ENCODE measurements at places on chromosomes 11 and 22.
A peak's percentile ranks its signal among the peaks of the same experiment; 100 is the strongest.

DNA sequence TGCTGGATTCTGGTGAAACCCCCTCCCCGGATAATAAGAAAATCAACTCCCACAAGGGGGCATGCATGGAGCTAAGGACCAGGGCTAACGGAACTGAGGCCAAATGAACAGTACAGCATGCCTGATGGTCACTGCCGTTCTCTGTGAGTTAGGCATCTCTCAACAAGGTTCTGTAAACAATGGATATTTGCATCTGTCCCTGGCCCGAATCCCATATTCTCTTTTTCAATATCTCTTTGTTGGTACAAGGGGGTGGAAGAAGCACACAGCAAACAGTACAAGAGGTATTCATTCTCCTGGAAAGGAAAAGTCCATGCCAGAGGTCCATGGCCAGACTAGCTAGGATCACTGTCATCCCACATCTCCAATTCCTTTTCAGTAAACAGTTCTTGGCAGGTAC lies 32.2 kb upstream of the APOA1 start:
- no peak for DNase-seq

DNA sequence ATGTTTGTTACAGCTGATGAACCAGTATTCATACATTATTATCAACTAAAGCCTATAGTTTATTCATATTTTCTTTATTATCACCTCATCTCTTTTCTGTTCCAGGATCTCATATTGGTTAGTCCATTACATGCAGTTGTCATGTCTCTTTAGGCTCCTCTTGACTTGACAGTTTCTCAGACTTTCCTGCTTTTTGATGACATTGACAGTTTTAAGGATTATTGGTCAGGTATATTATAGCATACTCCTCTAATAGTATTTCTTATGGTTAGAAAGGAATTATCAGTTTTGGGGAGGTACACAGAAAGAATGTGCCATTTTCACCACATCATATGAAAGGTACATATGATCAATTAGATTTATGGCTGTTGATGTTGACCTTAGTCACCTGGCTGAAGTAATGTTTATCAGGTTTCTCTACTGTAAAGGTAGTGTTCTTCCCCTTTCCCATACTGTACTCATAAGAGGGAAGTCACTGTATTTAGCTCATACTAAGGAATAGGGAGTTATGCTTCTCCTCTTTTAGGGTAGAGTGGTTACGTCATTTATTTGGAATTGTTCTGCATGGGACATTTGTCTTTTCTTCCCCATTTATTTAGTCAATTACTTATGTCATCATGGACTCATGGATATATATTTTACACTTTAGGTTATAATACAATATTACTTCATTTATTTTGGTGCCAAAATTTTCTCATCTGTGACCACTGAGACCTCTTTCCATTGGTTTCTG lies 9.4 kb upstream of the ANO3 start:
- DNase-seq, result no peak

DNA sequence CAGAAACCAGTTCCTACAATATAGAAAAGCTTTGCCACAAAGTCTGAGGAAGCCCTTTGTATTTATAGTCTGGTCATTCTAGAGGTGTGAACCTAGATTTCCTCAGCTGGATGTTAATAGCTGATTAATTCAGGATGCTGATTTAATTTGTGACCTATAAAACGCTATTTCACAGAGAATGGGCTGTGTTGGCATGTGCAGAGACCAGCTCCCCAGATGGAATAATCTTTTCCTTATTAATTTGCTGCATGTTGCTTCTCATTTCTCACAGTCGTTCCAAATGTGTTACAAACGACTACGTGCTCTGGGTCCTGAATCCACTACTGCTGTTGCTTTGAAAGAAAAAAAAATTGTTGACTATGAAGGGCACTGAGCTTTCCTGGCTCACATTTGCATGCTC lies 49.3 kb downstream of the BDNF start:
- no peak for DNase-seq

GRCh38 chr11:17936790-17937189 lies 76.1 kb downstream of the SERGEF start:
- DNase-seq, result no peak

GRCh38 chr11:115676768-115677167 lies 172.6 kb upstream of the CADM1 start:
- DNase-seq, result no peak

DNA sequence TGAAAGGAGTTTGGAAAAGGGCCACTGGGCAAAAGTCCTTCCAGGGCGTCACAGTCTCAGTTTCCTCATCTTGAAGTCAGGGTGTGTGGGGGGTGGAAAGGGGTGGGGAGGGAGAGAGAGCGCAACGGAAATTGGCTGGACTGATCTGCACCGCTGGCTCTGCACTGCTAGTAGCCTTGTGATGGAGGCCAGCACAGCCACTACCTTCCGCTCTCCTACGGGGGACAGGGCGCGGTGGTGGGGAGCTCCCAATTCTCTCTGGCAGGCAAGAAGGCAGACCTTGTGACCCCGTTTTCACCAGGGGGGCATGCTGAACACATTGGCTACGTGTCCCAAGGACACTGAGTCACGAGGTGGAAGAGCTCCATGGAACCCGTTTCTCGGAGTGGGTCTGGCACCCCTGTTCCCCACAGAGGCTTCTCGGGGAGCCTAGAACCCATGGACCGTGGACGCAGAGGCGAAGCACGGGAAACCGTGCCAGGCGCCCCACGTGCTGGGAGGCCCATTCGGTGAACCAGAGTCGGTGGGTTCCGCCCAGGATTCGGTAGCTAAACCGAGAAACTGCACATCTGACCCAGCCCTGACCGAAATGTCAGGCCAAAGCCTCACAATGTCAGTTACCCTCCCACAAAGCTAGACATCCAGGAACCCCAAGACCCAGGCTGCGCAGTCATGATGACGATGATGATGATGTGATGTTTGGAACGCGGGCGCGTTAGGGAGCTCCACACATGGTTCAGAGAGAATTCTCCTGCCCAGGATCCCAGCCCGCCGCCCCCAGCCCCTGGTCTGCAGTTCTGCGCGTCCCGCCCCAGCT lies 28.3 kb upstream of the WNT11 start:
- DNase-seq, result peak; percentile 52

DNA sequence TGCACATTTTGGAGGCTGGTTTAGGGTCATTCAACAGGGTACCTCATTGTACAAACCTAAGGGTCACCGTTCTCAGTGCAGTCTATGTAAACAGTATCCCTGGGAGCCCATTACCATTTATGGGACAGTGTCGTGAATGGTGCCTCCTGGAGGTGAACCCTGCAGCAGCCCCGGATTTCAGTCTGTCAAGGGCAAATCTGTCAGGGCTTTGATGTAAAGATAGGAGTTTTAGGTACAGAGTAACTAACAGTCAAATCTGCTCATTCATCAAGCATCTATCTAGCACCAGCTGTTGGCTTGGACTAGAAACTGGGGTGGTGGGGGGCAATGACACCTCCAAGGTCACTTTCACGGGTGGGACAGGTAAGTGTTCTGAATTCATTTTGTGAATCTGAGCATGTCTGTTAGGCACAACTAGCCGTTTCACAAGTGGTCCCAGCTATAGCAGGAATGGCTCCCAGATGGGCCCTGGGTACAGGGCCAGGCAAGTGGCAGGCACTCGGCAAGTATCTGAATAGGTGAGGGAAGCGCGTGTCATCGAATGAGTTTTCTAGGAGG lies 63.6 kb downstream of the PARVG start:
- DNase-seq, result no peak

DNA sequence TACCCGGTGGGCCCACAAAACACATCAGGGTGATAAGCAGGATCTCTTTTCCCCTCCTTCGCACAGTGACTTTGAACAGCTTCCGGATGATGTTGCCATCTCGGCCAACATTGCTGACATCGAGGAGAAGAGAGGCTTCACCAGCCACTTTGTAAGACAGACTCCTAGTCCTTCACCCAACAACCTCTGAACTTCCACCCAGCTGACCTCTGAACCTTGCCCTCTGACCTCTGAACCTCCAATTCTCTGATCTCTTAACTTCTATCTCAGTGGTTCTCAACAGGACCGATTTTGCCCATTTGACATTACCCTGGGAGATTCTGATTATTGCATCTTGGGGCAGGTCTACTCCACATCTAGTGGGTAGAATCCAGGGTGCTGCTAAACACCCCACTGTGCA lies 3.2 kb downstream of the NCF4 start:
- DNase-seq, result no peak

- no peak for DNase-seq
Observed at GRCh38 chr11:14190992-14191778, 167.8 kb downstream of the RRAS2 start.

GRCh38 chr22:24025475-24025874 lies 14.4 kb downstream of the CABIN1 start:
- DNase-seq, result no peak

GRCh38 chr22:42062506-42063170 lies 8.0 kb downstream of the NAGA start:
- no peak for DNase-seq

DNA sequence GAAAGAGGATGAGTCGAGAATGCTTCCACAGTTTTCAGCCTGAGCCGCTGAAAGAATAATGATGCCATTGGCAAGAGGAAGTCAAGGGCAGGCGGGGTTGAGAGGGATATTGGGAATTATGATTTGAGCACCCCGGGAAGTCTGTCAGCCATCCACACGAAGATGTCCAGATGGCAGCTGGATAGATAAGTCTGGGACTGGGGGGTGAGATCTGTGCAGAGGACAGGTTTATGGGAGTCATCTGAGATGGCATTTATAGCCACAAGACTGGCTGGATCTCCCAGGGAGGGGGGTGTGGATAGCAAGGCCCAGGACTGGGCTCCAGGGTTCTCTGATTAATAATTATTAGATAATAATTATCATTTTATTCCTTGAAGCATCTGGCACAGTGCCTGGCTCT lies 5.1 kb upstream of the STIP1 start:
- no peak for DNase-seq

DNA sequence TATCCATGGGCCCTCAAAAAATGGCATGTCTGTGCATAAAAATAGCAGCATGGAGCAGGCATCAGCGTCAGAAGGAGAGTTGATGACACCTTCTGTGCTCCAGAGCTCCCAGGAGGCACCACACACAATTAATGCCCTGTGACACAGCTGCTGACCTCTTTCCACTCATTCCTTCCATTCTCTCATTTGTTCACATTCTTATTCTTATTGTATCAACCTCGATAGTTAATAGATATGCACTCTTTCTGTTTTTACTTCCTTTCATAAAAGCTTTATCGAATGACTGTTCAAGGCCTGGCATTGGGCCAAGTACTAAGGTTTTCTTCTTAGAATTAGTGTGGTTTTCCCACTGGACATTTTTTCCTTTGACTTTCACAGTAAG lies 266.0 kb upstream of the MTNR1B start:
- no peak for DNase-seq

GRCh38 chr11:123375832-123376231 lies 54.2 kb upstream of the GRAMD1B start:
- DNase-seq, result no peak

- peak; percentile 12 for DNase-seq
Observed at GRCh38 chr11:14373941-14374646, 15.1 kb upstream of the RRAS2 start.

GRCh38 chr22:29154364-29155048 lies 51.2 kb upstream of the EMID1 start:
- DNase-seq, result peak; percentile 40

DNA sequence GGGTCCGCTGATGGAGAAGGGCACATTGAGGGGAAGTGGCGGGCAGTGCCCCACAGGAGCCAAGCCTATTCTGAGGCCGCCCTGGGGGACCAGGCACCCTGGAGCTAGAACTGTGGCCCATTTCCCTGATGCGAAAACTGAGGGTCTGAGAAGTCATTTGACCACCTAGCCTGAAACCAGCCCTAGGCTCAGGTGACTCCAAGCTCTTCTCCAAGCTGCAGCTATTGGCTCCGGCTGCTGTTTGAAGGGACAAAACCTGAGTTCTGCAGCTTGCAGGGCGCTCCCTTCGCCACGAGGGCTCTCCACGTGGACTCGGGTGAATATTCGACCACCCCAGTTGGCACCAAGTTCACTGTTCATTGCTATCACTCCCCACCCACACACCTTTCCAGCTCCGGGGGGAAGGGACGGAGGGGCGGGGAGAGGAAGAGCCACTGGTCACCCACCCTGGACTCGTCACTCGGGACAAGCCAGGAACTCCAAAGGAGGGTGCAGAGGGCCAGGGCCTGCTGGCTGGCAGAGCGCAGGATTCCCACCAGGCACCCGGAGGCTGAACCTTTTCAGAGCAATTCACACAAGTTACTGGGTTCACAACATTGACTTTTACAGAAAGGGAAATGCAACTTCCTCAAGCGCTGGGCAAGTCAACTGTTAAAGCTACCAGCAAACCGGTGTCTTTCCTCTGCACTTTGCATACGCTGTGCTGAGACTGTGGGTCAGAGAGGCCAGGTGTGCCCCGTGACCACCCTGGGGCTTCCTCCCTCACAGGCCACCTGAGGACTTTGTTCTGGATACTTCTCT lies 1.1 kb upstream of the RAC2 start:
- DNase-seq, result no peak

- no peak for DNase-seq
Observed at GRCh38 chr22:20126284-20127029, 5.1 kb upstream of the ZDHHC8 start.

DNA sequence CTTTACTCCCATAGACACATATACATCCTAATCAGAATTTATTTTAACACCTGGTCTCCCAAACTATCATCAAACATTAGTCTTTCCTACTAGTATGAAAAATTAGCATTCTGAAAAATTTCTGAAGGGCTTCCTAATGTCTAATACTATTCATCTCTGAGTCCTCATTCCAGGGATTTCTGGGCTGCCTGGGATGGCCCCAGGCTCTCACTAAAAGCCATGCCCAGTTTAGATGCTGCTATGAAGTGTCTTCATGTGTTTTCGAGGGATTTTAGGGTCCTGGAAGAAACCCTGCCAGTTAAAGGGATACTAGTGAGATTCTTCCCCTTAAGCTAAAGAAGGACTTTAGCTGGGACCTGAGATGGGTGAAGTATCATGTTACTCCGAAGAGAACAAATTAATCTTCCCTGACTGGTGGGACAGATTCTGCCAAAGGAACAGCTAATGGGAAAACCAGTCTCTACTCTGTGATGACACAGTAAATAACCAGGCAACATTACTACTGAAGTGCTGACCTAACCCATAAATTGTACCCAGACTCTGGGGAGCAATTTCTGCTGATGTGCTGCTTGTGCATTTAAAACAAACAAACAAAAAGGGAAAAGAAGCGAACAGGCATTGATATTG lies 342.6 kb downstream of the SOX6 start:
- DNase-seq, result no peak

GRCh38 chr11:96062134-96062533 lies 138.2 kb upstream of the MTMR2 start:
- no peak for DNase-seq

- DNase-seq, result no peak
Observed at GRCh38 chr11:134244593-134244992, 8.6 kb downstream of the THYN1 start.

Measured in amniotic stem cell (primary cell).